ENCODE measurements at places on chromosomes 13 and 19.

- DNase-seq = no peak
Observed at GRCh38 chr13:20363603-20364002, 131.5 kb upstream of the GJB6 start.

GRCh38 chr19:49875857-49876421, 1.2 kb downstream of the AKT1S1 start:
- peak; percentile 69 for DNase-seq

GRCh38 chr19:51091126-51091525, 8.4 kb upstream of the KLK14 start:
- DNase-seq = no peak

DNA sequence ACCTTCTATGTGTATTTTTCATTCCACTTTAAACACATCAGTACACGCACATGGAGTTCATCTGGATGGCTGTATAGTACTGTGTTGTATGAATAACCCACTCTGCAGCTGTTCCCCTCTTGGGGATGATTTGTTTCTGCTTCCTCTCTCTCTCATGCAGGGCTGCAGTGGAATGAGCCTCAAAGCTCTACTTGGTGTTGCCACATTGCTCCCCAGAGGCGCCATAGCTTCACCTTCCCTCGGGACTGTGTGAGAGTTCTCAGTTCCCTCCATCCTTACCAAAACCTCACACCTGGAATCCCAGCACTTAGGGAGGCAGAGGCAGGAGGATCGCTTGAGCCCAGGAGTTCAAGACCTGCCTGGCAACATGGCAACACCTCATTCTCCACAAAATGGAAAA, 28.4 kb upstream of the GPR183 start:
- DNase-seq = no peak

GRCh38 chr13:114132419-114133121, at the start of gene RASA3:
RASA3 (minus strand) TSS chr13:114132623; CDS start chr13:114132489, 134 bp downstream.
- DNase-seq = peak; percentile 74

DNA sequence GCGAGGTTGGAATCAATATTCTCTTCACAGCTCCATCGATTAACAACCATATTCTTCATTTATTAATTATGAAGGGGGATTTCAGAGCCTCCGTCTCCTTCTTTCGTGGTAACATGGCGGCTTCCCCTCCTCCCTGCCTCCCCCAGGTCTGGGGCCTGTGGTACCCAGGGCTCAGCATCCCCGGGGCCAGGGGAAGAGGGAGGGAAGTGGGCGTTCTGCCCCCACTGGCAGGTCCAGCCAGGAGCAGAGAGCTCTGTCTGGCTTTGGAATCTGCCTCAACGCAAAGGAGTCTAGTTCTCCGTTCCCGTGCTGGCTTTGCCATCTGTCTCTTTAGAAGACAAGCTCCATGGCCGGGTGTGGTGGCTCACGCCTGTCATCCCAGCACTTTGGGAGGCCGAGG, 37.8 kb upstream of the ONECUT3 start:
- DNase-seq = no peak

- peak; percentile 94 for DNase-seq
Observed at GRCh38 chr19:3669947-3670795, 30.1 kb downstream of the PIP5K1C start.

GRCh38 chr19:51002542-51003311, 1.3 kb upstream of the KLK8 start:
- DNase-seq = peak; percentile 99

DNA sequence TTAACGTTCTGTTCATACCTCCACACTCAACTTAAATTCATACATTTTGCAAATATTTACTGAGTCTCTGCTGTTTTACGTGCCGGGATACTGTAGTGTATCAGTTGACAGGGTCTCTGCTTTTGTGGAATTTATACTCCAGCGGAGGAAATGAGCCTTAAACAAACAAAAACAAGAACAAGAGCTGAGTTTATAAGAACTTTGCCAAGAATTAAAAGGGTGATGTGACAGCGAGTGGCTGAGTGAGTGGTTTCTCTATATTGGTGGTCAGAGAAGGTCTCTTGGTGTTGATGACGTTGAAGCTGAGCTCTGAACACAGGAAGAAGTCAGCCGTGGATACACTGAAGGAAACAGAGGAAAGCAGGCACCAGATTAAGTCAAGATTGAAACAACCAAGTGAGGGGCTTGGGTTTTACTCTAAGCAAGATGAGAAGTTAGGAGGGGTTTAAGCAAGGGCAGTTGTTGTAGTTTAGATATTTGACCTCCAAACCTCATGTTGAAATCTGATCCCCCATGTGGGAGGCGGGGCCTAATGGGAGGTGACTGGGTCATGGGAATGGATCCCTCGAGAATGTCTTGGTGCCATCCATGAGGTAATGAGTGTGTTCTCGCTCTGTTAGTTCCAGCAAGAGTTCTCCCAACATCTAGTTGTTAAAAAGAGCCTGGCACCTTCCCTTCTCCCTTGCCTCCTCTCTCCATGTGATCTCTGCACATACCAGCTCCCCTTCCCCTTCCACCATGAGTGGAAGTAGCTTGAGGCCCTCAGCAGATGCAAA, 248.3 kb downstream of the DCLK1 start:
- no peak for DNase-seq

DNA sequence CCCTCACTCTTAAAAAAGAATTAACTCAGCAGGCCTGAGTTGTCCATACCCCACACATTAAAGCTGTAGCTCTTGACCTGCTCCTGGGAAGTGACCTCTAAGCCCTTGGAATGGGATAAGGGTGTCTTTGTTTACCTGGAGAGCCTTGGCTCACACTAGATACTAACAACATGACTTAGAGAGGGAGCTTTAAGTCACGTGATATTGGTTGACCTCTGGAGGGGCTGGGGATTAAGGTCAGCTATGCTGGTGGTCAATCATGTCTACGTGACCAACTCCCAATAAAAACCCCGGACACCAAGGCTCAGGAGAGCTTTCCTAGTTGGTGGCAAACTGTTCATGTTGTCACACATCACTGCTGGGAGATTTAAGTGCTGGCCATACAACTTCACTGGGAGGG, 2.9 kb downstream of the NWD1 start:
- no peak for DNase-seq

- peak; percentile 98 for DNase-seq
Observed at GRCh38 chr19:35869327-35870123, 1.2 kb downstream of the APLP1 start.

DNA sequence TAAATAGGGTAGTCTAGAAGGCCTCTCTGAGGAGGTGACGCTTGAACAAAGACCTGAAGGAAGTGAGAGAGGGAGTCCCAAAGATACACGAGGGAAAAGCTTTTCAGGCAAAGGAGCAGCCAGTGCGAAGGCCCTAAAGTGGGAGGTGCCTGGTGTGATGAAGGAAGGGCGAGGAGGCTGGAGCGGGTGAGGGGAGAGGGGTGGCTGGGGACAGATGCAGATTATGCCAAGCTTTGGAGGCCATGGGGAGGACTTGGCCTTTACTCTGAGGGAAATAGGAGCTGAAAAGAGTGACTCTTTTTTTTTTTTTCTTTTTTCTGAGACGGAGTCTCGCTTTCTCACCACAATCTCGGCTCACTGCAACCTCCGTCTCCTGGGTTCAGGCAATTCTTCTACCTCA, 2.9 kb downstream of the CLPTM1 start:
- DNase-seq = no peak

DNA sequence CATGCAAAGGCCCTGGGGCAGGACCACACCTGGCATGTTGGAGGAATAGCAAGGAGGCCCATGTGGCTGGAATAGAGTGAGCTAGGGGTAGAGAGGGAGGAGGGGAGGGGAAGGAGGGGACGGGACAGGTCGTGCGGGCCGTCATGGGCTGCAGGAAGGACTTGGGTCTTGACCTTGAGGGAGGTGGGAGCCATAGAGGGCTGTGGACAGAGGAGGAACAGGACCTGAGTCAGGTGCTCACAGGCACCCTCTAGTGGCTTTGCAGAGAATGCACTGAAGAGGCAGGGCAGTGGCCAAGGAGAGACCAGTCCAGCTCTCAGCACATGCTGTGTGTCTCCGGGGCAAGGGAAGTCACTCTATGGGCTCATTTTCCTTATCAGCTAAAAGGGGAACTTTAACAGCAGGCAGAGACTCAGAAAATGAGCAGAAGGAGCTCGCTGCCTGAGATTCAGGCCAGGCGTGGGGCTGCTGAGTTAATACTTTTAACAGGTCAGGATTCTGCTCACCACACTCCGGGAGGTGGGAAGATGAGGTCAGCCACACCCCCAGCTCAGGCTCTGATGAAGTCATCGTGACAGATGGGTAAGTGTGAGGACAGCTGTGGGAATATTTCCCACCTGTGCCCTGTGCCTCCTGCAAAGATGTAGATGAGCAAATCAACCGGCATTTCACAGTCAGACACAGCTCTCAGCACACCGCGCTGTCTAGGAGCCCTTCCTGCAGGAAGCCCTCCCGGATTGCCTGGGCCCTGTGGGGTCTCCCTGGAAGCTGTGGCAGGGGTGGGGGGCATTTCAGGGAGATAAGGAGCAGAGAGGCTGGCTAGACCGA, 6.0 kb upstream of the TNFAIP8L1 start:
- DNase-seq = peak; percentile 90

GRCh38 chr13:35630551-35631275, 154.2 kb upstream of the MAB21L1 start:
- DNase-seq = peak; percentile 77

DNA sequence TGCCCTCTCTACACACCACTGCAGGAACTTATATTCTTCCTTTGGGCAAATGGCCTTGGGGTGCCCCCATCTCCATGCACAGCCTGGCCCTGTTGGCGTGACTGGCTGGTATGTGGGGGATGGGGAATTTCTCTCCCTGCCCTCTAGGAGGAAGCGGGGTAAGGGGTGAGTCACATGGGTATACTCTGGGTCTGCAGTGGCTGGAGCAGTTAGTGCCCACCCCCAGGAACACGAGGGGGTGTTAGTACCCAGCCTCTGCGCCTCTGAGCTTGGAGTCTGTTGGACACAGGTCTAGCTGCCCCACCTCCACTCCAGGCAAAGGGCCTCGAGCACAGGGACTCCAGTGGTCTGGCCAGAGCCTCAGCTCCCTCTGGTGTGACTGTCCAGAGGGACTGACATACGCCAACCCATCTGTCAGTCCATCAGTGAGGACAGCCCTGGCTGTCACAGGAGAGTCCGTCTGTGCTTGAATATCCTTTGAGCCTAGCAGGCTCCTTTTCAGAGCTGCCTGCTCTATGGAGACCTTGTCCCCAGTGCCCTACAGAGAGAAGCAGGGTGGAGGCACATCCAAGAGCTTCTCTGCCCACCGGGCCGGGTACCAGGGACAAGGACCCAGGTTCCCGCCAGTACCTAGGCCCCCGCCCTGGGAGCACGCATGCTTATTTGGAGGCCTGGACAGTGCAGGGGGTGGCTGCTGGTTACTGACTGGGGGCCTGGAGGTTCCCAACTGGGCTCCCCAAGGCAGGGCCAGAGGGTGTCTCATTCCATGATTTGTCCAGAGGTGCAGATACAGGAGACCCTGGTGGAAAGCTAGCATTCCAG, 66.6 kb downstream of the CHST8 start:
- DNase-seq = no peak

GRCh38 chr13:27001705-27002104, 169.9 kb downstream of the USP12 start:
- no peak for DNase-seq

DNA sequence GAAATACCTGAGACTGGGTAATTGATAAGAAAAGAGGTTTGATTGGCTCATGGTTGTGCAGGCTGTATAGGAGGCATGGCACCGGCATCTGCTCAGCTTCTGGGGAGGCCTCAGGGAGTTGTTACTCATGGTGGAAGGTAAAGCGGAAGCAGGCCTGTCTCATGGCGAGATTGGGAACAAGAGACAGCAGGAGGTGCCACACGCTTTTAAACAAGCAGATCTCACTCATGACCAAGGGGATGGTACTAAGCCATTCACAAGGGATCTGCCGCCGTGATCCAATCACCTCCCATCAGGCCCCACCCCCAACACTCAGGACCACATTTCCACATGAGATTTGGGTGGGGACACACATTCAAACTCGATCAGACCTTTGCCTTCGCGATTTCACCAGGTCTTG, 86.2 kb downstream of the ANKRD10 start:
- DNase-seq = no peak

DNA sequence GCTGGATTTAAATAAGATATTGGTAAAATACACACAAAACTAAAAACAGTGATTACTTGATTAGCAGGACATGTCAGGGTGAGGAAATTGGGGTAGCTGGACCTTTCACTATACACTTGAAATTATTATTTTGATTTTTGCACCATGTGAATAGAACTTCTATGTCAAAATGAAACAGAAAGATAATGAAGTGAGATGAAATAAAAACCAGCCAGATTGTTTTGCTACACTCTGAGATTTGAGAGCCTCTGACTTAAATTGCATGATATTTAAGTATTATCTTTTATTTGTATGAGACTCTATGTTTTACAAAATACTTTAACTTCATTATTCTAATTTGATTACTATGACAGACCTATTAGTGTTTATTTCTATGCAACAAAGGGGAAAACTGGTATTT, 819.6 kb upstream of the ATXN8OS start:
- no peak for DNase-seq

DNA sequence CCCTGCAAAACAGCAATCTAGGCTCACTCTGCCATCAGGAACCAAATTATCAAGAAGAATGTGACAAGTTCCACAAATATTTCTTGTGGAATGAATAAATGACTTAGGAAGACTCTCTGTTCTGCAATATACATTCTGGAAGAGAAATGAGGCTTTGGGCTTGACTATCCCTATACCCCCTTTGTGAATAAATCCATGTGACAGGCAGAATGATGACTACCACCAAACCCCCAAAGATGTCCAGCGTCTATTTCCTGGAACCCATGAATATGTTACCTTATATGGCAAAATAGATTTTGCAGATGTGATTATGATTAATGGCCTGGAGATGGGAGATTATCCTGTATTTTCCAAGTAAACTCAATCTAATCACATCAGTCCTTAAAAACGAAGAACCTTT, 139.3 kb downstream of the ENOX1 start:
- DNase-seq = no peak

Data from ELF-1 (cell line).